B cell (primary cell): ENCODE measurements at places on chromosomes 4 and X.

DNA sequence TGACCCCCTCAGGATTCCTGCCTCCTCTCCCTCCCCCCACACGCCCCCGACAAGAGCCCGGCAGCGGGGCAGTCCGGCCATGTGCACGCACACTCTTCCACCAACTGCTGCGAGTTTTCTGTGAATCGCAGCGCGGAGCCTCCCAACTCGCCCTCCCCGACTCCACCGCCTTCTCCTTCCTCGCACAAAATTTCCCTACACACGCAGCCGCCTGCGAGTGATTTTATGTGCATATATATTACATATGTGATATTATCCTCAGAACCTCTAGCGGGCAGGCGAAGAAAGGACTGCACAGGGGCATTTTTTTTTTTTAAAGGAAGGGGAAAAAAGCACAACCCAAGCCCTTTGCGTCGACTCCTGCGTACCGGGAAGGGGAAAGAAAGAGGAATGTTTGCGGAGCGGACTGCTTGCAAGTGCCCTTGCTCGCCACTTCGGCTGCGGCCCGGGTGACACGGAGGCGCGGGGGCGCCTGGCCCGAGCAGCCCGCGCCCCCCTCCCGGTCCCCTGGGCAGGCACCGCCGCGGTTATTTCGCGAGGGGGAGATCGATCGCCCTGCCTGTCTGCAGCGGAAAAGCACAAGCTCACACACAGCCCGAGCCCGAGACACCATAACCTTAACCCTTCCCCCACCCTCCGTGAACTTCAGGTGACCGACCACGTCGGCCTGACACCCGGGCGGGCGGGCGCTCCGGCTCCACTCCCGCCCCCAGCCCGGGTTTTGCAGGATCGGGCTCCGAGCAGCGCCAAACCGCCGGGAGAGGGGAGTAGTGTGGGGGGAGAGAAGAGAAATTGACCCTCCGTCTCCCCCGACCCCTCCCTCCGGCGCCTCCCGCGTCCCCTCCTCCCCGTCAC, 2.3 kb downstream of the ZNF827 start:
- peak overlapping the region; percentile 54 for H3K27ac ChIP-seq
- peaks cover 15% of the 10 kb centered on the region for H3K4me1 ChIP-seq
- peak; percentile 87 for DNase-seq
- H3K27me3 ChIP-seq: no peaks in the 10 kb centered on the region
- H3K36me3 ChIP-seq: no peaks in the 10 kb centered on the region
- peak overlapping the region; percentile 76 for H3K4me3 ChIP-seq

DNA sequence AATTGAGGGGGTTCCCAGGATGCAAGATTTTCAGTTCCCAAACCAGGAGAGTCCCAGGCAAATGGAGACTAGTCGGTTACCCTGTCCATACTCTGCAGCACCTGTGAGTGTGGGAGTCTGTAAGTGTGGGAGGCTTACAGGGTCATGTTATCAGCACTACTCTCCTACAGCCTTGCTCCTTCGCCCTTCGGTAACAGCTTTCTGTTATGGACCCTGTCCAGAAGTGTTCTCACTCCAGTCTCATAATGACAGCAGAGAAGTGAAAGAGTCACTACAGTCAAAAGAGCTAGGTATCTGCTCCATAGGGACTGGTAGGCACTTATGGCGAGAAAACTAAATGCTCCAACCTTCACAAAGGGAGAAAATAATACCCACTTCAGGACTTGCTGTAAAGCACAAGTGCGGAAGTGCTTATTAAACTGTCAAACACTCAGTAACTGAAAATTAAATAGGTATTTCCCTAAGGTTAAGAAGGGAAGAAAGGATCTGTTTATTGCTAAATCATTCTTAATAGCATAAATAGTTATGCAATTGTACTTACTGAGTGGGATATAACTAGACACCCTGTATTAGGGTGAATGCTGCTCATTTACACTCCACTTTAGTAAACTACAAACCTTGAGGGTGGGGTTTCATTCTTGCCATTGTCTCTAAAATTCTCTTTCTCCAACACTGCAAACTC, 2.7 kb upstream of the ADH7 start:
- DNase-seq: no peak
- H3K4me3 ChIP-seq: no peak overlapping the region
- no peaks in the 10 kb centered on the region for H3K27me3 ChIP-seq
- no peak overlapping the region for H3K27ac ChIP-seq

DNA sequence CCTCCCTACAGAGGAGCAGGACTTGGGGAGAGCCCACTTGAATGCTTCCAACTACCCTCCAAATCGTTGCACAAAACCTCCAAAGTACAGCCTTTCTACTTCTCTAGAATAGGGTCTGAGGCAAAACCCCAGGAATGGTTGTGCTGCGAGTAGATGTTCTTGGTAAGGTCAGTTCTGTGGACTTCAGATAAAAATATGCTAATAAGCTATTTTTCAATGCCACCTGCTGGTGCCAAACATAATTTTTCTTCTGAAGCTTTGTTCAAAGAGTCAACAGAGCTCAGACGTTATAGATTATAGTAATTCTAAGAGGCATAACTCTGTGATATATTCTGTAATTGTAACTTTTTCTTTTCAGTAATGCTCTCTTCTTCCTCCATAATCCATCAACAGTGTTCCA, 425.7 kb downstream of the GPAT3 start:
- no peaks in the 10 kb centered on the region for H3K27me3 ChIP-seq
- no peaks in the 10 kb centered on the region for H3K36me3 ChIP-seq
- no peak overlapping the region for H3K4me3 ChIP-seq
- no peak overlapping the region for H3K27ac ChIP-seq
- H3K4me1 ChIP-seq: no peaks in the 10 kb centered on the region

DNA sequence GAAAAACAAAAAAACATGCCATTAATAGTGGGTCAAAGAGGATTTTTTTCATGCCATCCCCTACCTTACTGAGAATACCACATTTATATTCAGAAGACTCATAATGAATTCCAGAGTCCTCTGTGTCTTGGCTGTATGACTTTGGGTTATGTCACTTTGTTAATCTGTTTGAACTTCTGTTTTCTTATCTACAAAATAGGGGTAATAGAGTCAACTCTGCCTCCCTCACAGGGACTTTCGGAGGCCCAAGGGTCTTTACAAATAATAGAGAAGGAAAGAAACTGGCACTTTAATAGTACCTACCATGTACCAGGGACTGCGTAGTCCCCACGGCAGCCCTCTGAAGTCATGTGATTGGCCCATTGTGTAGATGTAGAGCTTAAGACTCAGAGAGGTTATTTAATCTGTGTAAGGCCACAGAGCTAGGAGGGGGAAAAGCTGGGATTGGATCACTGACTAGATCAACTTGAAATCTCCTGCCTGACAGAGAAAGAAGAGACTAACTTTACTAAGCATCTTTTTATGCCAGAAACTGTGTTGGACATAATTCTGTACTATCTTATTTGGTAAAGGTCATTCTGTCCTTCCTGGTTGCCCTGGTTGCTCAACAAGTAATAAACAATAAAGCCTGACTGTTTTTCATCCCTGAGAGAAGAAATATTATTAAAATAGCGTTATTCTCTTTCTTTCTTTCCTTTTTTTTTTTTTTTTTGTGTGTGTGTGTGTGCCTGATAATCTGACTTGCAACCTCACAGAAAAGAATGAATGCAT, 59.6 kb downstream of the NFKB1 start:
- H3K27me3 ChIP-seq: no peaks in the 10 kb centered on the region
- no peak overlapping the region for H3K27ac ChIP-seq
- peaks cover 4% of the 10 kb centered on the region for H3K4me1 ChIP-seq
- H3K4me3 ChIP-seq: no peak overlapping the region
- H3K36me3 ChIP-seq: no peaks in the 10 kb centered on the region

GRCh38 chr4:77360451-77360850, 203.4 kb downstream of the CCNG2 start:
- no peaks in the 10 kb centered on the region for H3K36me3 ChIP-seq
- no peaks in the 10 kb centered on the region for H3K27me3 ChIP-seq
- no peak overlapping the region for H3K27ac ChIP-seq
- no peaks in the 10 kb centered on the region for H3K4me1 ChIP-seq
- no peak for DNase-seq

DNA sequence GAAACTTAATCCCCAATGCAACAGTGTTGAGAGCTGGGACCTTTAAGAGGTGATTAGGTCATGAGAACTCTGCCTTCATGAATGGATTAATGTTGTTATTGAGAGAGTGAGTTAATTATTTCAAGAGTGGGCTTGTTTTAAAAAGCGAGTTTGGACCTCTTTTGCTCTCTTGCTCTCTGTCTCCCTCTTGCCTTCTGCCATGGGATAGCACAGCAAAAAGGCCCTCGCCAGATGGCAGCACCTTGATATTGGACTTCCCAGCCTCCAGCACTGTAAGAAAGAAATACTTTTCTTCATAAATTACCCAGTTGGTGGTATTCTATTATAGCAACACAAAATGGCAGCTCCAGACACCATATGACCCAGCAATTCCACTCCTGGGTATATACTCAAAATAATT, 7.0 kb upstream of the ATP6AP2 start:
- no peak overlapping the region for H3K27ac ChIP-seq
- peak; percentile 26 for DNase-seq
- H3K36me3 ChIP-seq: no peaks in the 10 kb centered on the region
- H3K4me3 ChIP-seq: no peak overlapping the region

- no peak overlapping the region for H3K27ac ChIP-seq
- no peaks in the 10 kb centered on the region for H3K4me1 ChIP-seq
- no peaks in the 10 kb centered on the region for H3K36me3 ChIP-seq
- no peak overlapping the region for H3K4me3 ChIP-seq
These were observed 582.8 kb upstream of the CPEB2 start for GRCh38 chr4:14419516-14419915.

GRCh38 chr4:51884055-51884454, 41.1 kb downstream of the DCUN1D4 start:
- no peak overlapping the region for H3K4me3 ChIP-seq
- H3K4me1 ChIP-seq: no peaks in the 10 kb centered on the region
- DNase-seq: no peak

DNA sequence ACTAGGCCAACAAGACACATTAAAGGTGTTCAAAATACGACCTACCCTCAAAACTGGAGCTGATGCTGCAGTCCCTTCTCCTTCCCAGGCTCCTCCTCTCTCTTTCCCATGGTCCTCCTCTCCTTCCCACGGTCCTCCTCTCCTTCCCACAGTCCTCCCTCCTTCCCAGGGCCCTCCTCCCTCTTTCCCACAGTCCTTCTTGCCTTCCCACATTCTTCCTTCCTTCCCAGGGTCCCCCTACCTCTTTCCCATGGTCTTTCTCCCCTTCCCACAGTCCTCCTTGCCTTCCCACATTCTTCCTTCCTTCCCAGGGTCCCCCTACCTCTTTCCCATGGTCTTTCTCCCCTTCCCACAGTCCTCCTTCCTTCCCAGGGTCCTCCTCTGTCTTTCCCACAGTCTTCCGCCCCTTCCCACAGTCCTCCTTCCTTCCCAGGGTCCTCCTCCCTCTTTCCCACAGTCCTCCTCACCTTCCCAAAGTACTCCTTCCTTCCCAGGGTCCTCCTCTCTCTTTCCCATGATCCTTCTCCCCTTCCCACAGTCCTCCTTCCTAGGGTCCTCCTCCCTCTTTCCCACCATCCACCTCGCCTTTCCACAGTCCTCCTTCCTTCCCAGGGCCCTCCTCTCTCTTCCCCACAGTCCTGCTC, 54.2 kb downstream of the SH3KBP1 start:
- no peaks in the 10 kb centered on the region for H3K36me3 ChIP-seq
- H3K27ac ChIP-seq: no peak overlapping the region
- no peak overlapping the region for H3K4me3 ChIP-seq

GRCh38 chr4:109576462-109576861, 16.4 kb downstream of the MCUB start:
- H3K4me1 ChIP-seq: no peaks in the 10 kb centered on the region
- no peak overlapping the region for H3K4me3 ChIP-seq
- no peak overlapping the region for H3K27ac ChIP-seq

DNA sequence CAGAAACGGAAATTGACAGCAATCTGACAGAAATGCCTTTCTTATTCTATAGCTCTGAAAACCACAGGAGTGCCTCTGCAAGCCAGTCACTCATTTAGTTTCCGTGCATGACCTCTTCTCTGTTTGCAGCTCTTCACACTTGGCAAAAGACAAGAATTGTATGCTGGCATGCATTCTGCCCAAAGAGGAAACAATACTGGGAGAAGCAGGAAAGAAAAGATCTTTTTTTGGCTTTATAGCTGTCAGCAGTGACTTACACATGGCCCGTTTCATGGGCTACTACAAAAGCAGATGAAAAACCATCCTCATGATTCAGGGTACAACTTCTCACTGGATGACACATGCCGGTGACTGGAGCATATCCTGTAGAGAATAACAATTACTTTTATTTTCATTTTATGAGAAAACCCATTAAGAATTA, 249.4 kb downstream of the ADAMTS3 start:
- no peaks in the 10 kb centered on the region for H3K36me3 ChIP-seq
- no peaks in the 10 kb centered on the region for H3K27me3 ChIP-seq
- H3K4me1 ChIP-seq: no peaks in the 10 kb centered on the region
- no peak overlapping the region for H3K4me3 ChIP-seq
- no peak overlapping the region for H3K27ac ChIP-seq

DNA sequence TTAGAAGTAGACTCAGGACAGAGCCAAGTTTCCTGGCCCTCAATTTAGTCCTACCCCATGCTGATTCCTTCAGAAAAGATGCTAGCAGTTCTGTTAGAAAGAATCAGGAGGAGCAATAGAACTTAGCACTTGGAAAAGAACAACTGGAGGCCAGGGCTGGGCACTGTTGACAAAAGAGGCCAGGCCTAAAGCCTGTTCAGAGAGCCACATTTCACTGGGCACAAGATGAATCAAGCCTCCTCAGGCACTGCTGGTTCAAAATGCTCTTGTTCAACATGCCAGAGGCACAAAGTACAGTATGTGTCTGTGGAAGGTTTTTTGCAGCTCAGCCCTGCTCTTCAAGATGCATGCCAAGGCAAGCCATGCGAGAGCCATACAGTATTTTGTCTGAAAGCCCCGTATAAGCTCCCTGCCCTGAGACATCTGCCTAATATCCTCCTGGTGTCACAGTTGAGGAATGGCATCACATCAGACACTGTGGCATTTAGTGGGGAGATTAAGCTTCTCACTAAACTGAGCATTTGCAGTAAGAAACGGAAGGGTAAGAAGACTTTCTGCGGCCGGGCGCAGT, 53.7 kb downstream of the RASL11B start:
- no peaks in the 10 kb centered on the region for H3K4me1 ChIP-seq
- H3K27me3 ChIP-seq: no peaks in the 10 kb centered on the region
- H3K36me3 ChIP-seq: no peaks in the 10 kb centered on the region
- no peak overlapping the region for H3K27ac ChIP-seq

GRCh38 chrX:39377157-39377556, 575.9 kb downstream of the MID1IP1 start:
- H3K4me3 ChIP-seq: no peak overlapping the region
- no peaks in the 10 kb centered on the region for H3K27me3 ChIP-seq
- H3K4me1 ChIP-seq: no peaks in the 10 kb centered on the region
- DNase-seq: no peak
- no peaks in the 10 kb centered on the region for H3K36me3 ChIP-seq
